Stimulated activated CD8-positive, alpha-beta memory T cell treated with anti-CD3 and anti-CD28 coated beads, Interleukin-15, amount 100 ng/mL, for 4 hours (primary cell): ENCODE measurements at places on chromosomes 5 and 9.

DNA sequence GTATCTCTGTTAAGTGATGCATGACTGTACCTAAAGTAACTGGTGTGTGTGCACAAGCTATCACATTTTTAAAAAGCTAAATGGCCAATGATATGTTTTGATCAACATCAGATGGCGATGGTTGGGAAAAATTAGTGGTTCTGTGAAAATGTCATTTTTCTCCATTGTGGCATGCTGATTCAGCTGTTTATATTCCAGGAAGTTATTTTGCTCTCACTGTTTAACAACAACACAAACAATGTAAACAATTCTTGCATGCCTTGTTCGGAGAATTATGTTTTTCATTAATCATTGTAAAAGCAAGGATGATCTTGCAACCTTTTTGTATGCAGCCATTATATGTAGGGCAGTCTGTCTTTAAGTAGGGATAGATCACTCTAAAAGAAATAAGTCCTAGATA lies 106.1 kb upstream of the LHFPL2 start:
- no peak for DNase-seq

DNA sequence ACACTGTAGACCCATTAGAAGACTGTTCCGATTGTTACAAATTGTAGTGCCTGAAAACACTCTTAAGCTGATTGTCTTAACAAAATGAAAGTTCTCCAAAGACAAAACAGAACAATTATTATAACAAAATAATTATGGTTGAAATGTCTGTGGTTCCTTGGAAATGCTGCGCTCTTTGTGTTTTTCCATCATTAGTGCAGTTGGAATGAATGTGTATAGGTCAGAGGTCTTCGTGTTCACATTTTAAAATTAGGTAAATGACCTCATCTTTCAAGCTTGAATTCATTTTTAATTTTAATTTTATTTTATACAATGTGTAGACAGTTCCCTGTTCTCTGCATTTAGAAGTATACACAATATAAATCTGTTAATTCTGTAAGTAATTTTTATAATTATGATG lies 56.7 kb upstream of the NXNL2 start:
- no peak for DNase-seq

- DNase-seq, result no peak
Observed at GRCh38 chr5:59724482-59725391, 168.8 kb downstream of the PDE4D start.

- no peak for DNase-seq
Observed at GRCh38 chr5:83745816-83746215, 25.2 kb upstream of the HAPLN1 start.

GRCh38 chr9:135587658-135588057 lies 26.1 kb downstream of the PAEP start:
- no peak for DNase-seq

DNA sequence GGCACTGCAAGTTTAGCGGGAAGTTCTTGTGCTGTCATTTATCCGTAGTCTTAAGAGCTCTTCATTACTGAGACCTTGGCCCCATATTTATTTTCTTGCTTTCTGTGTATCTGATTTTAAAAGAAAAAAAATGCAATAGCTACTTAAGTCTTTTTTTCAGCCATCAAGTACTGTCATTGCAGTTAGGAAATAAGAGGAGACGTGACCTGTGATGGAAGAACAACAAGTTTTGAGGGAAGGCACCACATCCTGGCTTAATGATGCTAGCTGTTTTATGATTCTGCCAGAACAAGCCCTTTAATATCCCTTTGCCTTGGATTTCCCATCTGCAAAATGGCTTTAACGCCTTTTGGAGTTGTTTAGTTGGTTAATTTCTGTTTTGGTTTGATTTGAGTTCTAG lies 3.8 kb downstream of the RGMB start:
- no peak for DNase-seq

GRCh38 chr5:158812408-158812807 lies 287.3 kb downstream of the EBF1 start:
- peak; percentile 5 for DNase-seq

- no peak for DNase-seq
Observed at GRCh38 chr5:139454568-139455290, 7.8 kb downstream of the ECSCR start.

DNA sequence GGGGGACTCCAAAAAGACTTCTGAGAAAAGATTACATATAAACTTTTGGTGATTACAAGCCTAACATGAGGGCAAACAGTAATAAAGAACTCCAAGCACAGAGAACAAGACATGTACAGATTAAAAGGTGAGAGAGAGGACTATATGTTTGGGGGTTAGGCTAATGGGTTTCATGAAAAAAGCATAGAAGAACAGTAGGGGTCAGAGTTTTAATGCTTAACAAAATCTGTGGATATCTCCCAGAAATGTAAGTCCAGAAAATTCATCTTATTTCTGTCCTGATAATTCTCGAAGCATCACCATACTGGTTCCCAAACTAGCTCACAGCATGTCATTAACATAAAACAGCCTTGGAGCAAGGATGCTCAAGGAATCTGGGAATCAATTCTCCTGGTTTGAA lies 137.2 kb downstream of the ARRDC3 start:
- DNase-seq, result no peak

DNA sequence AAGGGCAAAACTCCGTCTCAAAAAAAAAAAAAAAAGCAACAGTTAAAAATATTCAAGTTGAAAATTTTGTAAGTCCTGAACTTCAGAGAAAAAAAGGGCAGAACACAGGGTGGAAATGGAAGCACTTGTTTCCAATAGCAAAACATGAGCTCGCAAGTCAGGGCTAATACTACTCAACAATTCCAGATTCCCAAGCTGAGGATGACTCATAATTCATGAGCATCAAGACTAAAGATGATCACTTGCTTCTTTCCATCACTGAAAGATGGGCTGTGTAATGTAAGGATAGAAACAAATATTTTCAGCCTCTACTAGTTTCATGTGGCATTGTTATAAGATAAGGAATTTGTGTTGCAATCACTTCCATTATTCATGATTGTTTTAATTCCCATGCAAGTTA lies 33.5 kb upstream of the FST start:
- DNase-seq, result no peak

- DNase-seq, result no peak
Observed at GRCh38 chr5:172107571-172107970, 80.5 kb downstream of the STK10 start.

DNA sequence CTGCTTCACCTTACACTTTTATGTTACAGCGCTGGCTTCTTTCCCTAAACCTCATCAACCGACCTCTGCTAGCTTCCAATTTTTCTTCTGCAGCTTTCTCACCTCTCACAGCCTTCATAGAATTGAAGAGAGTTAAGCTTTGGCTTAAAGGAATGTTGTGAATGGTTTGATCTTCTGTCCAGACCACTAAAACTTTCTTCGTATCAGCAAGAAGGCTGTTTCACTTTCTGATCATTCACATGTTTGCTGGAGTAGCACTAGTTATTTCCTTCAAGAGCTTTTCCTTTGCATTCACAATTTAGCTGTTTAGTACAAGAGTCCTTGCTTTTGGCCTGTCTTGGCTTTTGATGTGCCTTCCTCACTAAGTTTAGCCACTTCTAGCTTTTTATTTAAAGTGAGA lies 49.5 kb downstream of the NR3C1 start:
- no peak for DNase-seq

- no peak for DNase-seq
Observed at GRCh38 chr9:125437771-125438221, 176.2 kb downstream of the GAPVD1 start.

DNA sequence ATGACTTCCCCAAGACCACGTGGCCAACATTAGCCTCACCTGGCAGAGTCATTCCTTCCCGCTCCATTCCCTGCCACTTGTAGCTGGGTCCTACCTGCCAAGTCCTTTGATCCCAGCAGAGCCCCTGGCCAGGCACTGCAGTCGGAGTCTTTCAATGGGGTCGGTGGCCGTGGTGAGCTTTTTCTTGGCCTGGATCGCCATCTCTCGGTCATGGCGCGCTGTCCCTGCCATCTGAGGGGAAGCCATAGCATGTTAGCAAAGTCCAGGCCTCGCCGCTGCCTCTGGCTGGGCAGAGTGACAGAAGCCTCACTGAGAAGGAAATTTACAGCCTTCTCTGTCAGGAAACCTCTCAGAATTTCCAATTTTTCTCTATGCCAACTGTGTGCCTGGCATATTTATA lies 17.5 kb downstream of the CAPSL start:
- no peak for DNase-seq

DNA sequence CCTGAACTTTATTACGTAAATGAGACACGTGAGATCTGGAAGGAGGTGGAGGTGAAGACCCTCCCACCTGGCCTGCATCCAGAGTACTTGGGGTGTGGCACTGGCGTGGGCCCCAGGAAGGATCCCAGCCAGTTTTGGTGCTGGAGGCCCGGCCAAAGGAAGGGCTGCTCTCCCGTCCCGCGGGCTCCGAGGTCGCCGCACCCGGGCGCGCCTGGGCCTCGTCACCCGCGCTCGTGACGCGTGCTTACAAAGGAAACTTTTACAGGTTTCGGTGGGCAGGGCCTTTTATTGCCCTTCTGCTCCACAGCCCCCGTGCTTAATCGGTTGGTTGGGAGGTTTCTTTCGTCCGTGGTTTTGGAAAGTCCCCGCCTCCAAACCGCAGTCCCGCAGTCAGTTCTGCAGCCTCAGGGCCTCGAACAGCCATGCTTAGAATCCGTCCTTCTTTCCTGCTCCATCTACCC lies 29.2 kb downstream of the CDKN2A start:
- peak; percentile 18 for DNase-seq

DNA sequence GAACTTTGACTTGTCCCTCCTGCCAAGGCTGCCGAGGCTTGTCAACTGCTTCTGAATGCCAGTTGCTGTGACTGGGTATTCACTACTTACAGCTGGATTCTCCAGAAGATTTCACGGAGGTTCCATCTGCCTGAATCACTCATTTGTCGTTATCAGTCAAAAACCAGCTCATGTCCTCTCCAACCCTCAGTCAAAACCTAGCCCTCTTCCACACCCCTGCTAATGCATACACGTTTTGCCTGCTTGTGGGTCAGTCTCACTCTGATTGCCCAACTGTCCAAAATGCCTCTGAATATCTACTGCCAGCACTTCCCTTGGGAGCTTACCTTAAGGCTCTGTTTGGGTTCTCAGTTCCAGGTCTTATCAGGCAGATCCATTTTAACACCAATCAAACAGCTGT lies 238.6 kb upstream of the TMEM161B start:
- DNase-seq, result no peak

DNA sequence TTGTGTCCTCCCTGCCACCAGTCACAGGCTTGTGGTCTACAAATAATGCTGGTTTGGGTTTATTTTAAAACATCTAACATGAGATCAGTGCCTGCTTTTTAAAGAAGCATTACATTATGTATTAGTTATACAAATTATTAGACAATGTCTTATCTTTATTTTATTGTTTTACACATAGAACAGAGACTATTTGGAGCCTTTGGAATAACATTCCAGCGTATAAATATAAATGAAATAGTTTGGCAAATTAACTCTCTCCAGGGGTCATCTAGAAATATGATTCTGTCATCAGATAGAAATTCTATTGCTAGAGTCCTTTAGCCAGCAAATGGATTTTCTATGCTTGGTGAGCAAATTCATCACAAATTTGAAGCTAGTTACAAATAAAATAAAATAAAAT lies 22.4 kb downstream of the MAP1B start:
- no peak for DNase-seq

- DNase-seq, result no peak
Observed at GRCh38 chr9:102439583-102439982, 555.5 kb upstream of the CYLC2 start.
